ENCODE measurements at places on chromosomes 6 and 20.

GRCh38 chr6:143501851-143502250, 9.7 kb downstream of the FUCA2 start:
- DNase-seq: no peak

DNA sequence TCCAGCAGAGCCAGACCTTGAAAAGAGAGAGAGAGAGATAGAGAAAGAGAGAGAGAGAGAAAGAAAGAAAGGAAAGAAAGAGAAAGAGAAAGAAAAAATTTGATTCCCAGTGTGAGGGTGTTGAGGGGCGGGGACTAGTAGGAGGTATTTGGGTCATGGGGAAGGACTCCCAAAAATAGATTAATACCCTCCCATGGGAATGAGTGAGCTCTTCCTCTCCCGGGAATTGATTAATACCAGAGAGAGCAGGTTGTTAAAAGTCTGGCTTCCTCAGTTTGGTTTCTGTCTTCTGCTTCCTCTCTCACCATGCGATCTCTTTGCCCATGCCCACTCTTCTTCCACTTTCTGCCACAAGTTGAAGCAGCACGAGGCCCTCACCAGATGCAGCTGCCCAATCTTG, 28.8 kb upstream of the CFAP206 start:
- DNase-seq: no peak

DNA sequence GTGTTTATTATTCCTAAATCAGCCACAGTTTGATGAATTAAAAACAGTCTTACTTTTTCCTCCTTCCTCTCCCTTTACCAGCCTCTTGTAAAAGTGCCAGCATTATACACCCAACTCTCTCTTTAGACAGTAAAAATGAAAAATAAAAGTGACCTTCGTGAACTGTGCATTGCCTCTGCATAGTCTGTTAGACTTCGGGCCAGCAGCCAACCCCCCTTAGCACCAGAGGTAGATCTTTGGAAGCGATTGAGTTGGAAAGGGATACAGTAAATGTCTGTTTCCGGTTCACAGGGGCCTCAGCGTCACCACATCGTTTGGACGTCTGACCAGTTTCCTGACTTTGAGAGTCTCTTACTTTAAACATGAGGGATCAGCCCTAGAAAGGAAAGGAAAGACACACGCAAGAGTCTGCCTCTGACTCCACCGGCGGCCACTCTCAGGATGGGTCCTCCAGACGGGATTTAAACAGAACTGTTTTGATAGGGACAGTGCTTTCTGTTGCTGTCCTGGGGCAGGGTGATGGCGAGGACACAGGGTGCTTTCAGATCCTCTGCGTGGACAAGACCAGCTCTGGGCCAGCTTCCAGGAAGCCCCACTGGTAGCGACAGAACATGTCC, 206.6 kb upstream of the PREP start:
- DNase-seq: peak; percentile 74

GRCh38 chr20:40670253-40670652, 18.8 kb downstream of the MAFB start:
- DNase-seq: no peak

GRCh38 chr20:50996901-50997865, 25.7 kb downstream of the KCNG1 start:
- peak; percentile 36 for DNase-seq

GRCh38 chr20:31835977-31836852, 9.2 kb downstream of the FOXS1 start:
- DNase-seq: peak; percentile 95

- no peak for DNase-seq
These were observed 9.6 kb downstream of the DACT2 start for GRCh38 chr6:168309997-168310396.

- DNase-seq: peak; percentile 20
These were observed 254.4 kb upstream of the RUNX2 start for GRCh38 chr6:45073771-45074170.

- DNase-seq: no peak
These were observed 283.0 kb downstream of the FOXC1 start for GRCh38 chr6:1892716-1893115.

DNA sequence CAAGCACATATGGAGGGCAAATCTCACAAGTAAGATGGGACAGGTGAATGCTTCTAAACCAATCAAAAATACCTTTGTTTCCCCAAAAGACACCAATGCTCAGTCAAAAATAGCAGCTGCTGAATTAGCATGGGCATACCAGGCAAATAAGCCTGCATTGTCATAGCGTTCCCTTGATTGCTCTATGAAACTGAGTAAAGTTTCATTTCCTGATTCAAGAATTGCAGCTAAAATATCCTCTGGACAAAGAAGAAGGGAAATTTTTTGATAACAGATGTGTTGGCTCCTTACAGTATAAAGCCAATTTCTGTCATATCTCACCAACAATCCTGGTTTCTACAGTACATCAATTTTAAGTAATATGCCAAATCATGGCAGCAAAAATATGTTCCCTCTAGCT, 3.3 kb upstream of the TMEM14A start:
- DNase-seq: no peak
